ENCODE measurements at places on chromosomes 5 and 9. TPM values are rescaled to one million over a fixed set of nuclear protein-coding genes. Genes with fewer than 3 reads are reported as not detected.

GRCh38 chr9:127388856-127389238, 8.1 kb upstream of the SLC2A8 start:
- DNase-seq, result no peak

Gene CCDC171
- 2.4 TPM for total RNA-seq

- DNase-seq, result no peak
Observed at GRCh38 chr9:130597228-130597627, 17.9 kb downstream of the FUBP3 start.

DNA sequence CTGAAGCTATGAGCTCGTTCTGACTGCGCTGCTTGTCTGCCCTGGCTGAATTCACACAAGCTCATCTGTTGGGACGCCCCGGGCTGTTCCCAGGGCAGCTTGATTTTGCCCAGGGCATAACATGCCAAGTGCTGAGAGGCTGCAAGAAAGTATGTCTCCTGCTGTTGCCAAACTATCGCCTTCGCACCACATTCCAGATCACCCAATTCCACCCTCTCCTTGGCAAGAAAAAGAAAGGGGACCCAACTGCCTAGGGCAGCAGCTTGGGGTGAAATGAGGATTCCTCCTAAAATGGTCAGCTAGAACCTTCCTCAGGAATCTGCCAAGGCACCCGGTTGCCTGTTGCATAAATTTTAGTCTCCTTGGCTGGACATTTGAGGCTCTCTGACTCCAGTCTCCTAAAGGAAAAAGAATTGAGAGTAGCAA, 21.2 kb downstream of the COL15A1 start:
- DNase-seq, result no peak

DNA sequence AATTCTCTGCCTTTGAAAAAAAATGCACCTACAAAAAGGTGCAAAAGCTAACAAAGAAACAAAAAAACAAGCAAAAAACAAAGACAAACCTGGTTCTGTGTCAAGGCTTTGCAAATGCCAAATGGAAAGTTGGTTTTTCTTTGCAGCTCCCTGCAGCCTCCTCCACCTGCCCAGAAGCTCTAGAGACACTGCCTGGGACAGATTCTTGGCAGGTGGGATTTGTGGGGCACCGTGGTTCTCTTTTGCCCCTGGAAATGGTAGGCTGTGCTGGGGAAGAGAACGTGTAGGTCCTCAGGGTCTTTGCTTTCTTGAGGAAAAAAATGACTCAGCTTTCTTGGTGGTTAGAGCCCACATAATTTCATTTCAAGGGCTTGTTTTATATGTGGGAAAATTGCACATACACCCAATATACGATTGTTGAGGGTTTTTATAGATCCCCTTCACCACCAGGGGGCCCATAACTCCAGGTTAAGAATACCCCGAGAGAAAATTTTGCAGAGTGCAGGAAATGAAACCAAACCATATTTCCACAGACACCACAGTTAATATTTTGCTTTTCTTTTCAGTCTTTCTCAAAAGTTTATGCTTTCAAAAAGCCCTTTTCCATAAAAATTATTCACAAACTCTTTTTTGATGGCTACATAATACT, 58.7 kb downstream of the NXNL2 start:
- peak; percentile 66 for DNase-seq

DNA sequence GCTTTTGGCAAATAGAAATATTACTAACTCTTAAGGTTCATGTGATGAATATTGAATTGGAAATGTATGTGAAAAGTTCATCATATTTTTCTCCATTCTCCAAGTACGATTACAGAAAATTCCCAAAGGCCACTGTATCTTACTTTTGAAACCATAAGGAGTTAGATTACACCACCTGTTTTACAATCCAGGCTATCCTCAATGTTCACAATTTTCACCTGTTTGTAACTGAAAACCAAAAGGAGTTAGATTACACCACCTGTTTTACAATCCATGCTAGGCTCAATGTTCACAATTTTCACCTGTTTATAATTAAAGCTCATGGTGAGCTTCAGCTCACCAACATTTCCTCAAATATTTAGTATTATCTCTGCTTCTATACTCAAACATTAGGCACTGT, 188.0 kb downstream of the HCN1 start:
- DNase-seq, result no peak

GRCh38 chr5:172078726-172079345, 72.4 kb upstream of the FBXW11 start:
- DNase-seq, result peak; percentile 68

Gene SLC36A2
- not detected for total RNA-seq

Gene SMIM33
- total RNA-seq, result not detected

Gene FOXI1
- total RNA-seq, result not detected

Gene C9orf152
- total RNA-seq, result not detected

DNA sequence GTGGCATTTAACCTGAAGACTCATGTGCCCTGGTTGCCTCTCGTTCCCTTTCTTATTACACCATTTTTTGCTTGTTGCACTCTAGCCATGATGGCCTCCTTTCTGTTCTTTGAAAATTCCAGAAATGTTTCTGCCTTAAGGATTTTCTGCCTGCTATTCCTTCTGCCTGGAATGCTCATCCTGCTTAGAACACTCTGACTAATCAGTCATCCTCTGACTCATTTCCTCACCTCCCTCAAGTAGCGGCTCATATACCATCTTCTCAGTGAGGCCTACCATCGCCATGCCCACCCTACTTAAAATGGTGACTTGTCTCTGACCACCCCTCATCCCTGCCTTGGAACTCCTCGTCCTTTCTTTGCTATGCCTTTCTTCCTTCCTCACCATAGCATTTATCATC, 68.8 kb downstream of the KIF4B start:
- DNase-seq, result no peak

GRCh38 chr5:131364507-131365050, 100.7 kb downstream of the CDC42SE2 start:
- no peak for DNase-seq

GRCh38 chr5:2591777-2592453, 159.6 kb downstream of the IRX2 start:
- DNase-seq, result no peak

- DNase-seq, result no peak
Observed at GRCh38 chr5:180865981-180866695, 5.1 kb upstream of the ZFP62 start.

- DNase-seq, result no peak
Observed at GRCh38 chr9:96031916-96032534, 156.5 kb downstream of the ERCC6L2 start.

Gene SERINC5
- total RNA-seq, result 20.2 TPM

Gene POLR1E
- 11.3 TPM for total RNA-seq

DNA sequence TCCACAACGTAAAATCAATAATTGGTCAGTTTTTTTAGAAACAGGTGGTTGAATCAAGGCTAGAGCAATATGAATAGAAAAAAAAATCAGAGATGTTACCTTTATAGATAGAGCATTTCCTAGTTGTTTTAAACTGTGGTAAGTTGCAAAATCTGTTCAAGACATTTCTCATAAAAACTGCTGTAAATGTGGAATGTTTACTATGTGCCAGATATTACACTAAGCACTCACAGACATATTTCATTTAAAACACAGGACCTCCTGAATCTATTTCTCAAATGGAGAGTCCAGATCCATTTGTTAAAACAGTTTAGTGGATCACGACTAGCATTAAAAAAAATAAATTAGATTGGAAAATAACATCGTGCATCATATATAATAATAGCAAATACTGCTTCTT, 570.0 kb upstream of the ZNF608 start:
- DNase-seq, result no peak

GRCh38 chr9:107698779-107699178, 209.2 kb upstream of the KLF4 start:
- DNase-seq, result no peak

GRCh38 chr5:80623999-80624398, 30.5 kb upstream of the MSH3 start:
- no peak for DNase-seq

Gene SYK
- total RNA-seq, result 41.3 TPM

DNA sequence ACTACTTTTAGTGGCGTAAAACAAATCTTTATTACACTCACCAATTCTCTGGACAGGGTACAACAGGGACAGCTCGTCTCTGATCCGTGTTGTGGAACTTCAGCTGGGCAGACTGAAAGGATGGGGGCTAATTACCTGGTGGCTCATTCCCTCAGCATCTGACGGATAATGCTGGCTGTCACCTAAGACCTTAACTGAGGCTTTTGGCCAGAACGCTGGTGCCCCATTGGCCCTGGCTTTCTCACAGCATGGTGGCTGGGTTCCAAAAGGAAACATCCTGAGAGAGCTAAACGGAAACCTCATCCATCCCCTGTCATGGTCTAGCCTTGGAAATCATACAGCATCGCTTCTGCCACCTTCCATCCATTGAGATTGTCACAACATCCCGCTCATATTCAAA, 62.9 kb downstream of the RAI14 start:
- DNase-seq, result no peak

- DNase-seq, result no peak
Observed at GRCh38 chr5:127353327-127353726, 62.7 kb downstream of the MEGF10 start.

Gene CDKN2B-AS1
- total RNA-seq, result 0.61 TPM

- DNase-seq, result no peak
Observed at GRCh38 chr5:180365829-180366228, 12.7 kb upstream of the GFPT2 start.

DNA sequence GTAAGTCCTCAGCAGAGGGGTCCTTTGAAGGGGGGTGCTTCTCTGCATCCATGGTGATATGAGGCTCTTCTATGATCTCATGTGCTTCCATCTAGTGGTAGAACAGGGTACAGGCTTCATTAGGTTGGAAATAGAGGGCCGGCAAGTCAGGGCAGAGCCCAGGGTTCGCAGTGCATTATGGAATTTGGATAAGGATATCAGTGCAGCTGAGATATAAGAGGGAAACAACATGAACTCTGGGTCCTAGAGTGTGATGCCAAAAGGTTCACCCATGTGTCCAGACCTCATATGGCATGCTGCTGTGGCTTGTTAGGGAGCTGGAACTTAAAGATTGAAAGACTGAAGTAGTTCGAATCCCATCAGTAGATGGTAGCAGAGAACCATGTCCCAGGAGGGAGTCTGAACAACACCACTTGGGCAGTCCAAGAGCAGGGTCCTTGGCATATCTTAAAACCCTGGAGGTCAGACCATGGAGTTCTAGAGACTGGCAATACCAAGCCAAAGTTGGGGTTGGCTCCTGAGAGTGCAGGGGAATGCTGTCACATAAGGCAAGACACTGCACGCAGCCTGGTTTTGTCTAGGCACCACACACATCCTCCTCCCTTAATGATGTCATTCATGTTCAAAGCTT, 2.3 kb downstream of the FAM221B start:
- peak; percentile 36 for DNase-seq

DNA sequence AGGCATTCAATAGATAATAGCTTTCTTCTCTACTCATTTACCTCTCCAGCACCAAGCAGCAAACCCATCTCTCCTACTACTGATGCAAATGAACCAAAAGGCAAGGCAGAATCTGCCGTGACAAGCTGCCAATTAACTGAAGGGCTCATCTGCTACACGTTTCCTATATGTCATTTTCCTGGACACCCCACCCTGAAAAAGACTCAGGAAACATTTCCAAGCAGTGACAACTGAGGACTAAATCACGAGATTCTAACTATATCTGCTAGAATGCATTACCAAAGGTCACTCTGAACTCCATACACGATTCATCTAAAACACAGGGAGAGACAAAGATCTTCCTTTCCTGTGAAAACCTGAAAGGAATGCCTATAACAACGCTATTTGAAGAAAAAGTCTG, 12.9 kb downstream of the PLPP1 start:
- DNase-seq, result no peak

Gene THBS4
- 46.1 TPM for total RNA-seq

DNA sequence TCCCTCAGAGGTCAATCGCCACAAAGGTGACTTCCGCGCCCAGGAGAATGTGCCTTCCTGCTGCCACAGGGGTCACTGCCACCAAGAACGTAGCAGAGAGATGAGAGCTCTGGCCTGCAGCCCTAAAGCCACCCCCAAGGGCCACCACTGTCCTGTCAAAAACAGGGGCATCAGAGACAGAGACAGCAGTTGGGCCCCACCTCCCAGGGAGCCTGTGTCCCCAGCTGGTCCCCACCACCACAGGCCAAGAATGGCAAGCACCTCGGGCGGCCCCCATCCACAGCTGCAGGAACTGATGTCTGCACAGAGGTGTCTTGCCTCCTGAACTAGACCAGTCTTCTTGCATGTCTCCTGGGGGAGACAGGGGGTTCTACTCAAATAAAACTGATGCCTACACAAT, 5.8 kb downstream of the SPATA31E1 start:
- DNase-seq, result no peak

DNA sequence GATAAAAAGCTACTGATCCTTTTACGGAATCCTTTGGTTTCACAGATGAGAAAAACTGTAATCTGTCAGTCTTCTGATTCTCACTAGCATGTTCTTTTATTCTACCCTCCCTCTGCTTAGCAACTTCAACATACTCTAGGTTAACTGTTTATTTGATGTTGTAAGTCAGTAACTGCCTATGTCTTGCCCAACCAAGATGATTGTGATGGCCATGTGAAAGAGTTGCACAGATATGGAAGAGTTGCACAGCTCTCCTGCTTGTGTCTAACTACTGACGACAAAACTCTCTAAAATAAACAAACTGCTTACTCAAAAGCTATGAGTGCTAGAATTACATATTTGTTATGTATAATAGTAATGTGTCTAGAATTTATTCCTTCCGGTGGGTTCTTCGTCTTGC, 227.3 kb upstream of the DAB2 start:
- DNase-seq, result no peak

DNA sequence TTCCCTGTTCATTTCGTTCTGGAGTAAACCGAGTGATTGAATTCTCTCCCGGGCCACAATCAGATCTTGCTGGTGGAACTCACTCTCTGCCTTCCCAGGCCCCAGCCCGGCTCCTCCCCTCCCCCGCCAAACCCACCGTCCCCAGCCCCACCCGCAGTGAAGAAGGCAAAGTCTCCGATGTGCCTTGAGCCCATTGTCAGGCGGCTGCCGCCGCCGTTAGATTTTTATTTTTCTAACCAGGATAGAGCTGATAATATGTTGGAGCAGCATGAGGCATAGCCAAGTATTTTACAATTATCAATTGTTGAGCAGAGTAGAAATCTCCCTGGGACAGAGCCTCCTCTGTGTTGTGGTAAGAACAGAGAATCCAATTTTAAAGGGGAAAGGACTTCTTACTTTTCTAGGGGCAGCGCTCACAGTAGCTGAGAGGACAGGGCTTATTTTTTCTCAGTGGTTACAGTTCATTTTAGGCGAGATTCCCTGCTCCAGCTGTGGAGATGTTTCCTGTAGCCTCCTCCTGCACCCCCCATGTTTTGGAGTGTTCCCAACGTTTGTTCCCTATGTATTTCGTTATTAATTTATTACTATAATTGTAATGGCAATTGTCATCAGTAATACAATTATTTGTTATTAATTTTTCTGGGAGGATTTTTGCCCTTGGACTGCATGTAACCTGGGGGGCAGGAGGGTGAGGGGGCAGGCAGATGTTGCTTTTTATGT, 1.3 kb downstream of the PSAT1 start:
- no peak for DNase-seq

Gene DMRT3
- not detected for total RNA-seq

Gene NUTM2G
- not detected for total RNA-seq

- no peak for DNase-seq
Observed at GRCh38 chr5:143446535-143447226, 43.2 kb upstream of the NR3C1 start.
